Activated T-helper 1 cell treated with anti-CD3 and anti-CD28 coated beads, Interleukin-12 subunit alpha, Interleukin-12 subunit beta, Interleukin-2, Interleukin-4 antibody, amounts not matched to agents 30 ng/mL and 10 ng/mL and 1 ng/mL, durations not matched to agents 14 hours and 24 hours and 36 hours (primary cell): ENCODE measurements at places on chromosomes 12 and 14. TPM values are rescaled to one million over a fixed set of nuclear protein-coding genes. Genes with fewer than 3 reads are reported as not detected.

Gene TMEM132D
- total RNA-seq = not detected in 2 replicates

Gene NTF3
- total RNA-seq = not detected in 2 replicates

Gene RNASE1
- not detected in 2 replicates for total RNA-seq

Gene ETFBKMT
- total RNA-seq = 0.62 and 0.69 TPM in 2 replicates

Gene SIX6
- total RNA-seq = not detected in 2 replicates

DNA sequence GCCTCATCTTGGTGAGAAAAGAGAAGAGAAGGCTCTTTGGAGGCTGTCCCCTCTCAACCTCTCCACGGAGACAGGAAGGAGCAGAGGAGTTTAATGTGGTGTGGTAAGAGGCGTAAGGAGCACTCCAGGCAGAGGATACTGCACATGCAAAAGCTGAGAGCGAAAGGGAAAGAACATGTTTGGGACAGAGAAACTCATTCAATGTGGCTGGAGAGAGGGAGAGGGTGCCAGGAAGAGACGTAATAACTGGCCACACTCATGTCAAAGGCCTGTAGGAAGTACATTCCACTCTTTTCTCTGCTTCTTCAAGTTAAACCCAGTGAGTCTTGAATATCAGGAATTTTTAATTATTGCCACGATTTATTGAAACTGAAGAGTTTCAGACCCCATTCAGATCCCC, 12.0 kb downstream of the VDR start:
- H3K4me1 ChIP-seq = peaks cover 98% of the 10 kb centered on the region
- peak overlapping the region; percentile 74 for H3K4me3 ChIP-seq
- peaks cover 82% of the 10 kb centered on the region for H3K36me3 ChIP-seq
- DNase-seq = no peak
- H3K27ac ChIP-seq = peak overlapping the region; percentile 90
- H3K27me3 ChIP-seq = no peaks in the 10 kb centered on the region

DNA sequence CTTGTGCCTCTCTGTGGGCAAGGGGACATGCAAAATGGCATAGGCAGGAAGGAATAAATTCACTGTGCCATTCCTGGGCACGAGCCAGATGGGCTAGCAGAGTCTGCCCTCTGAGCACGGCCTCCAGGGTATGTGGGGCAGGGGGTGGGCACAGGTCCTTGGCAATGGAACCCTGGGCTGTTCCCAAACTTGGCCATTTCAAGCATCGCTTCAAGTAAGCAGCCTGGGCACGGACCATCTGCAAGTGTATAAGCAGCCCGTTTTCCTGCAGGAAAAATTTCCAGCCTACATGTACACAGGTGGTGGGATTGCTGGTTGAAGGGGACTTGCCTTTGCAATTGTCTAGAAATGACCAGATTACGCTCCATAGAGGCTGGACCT, 40.3 kb downstream of the CCDC85C start:
- no peak for DNase-seq
- no peak overlapping the region for H3K4me3 ChIP-seq
- H3K4me1 ChIP-seq = no peaks in the 10 kb centered on the region
- H3K36me3 ChIP-seq = no peaks in the 10 kb centered on the region
- no peak overlapping the region for H3K27ac ChIP-seq

- no peak overlapping the region for H3K27ac ChIP-seq
- no peaks in the 10 kb centered on the region for H3K36me3 ChIP-seq
- no peak overlapping the region for H3K4me3 ChIP-seq
- peaks cover 1% of the 10 kb centered on the region for H3K27me3 ChIP-seq
Observed at GRCh38 chr14:91920526-91920925, 27.0 kb downstream of the FBLN5 start.

- no peaks in the 10 kb centered on the region for H3K4me1 ChIP-seq
- H3K27ac ChIP-seq = no peak overlapping the region
- H3K27me3 ChIP-seq = no peaks in the 10 kb centered on the region
- no peak for DNase-seq
Observed at GRCh38 chr14:45641541-45641940, 388.5 kb upstream of the MIS18BP1 start.

- H3K36me3 ChIP-seq = no peaks in the 10 kb centered on the region
- H3K27me3 ChIP-seq = no peaks in the 10 kb centered on the region
- DNase-seq = no peak
- H3K27ac ChIP-seq = no peak overlapping the region
Observed at GRCh38 chr12:80988986-80989385, 51.3 kb upstream of the LIN7A start.

GRCh38 chr12:94593822-94594442, 56.4 kb downstream of the TMCC3 start:
- peaks cover 10% of the 10 kb centered on the region for H3K27me3 ChIP-seq
- no peaks in the 10 kb centered on the region for H3K4me1 ChIP-seq
- no peak overlapping the region for H3K27ac ChIP-seq
- no peaks in the 10 kb centered on the region for H3K36me3 ChIP-seq
- no peak for DNase-seq

GRCh38 chr14:39967885-39968284, 535.7 kb upstream of the FBXO33 start:
- H3K27me3 ChIP-seq = no peaks in the 10 kb centered on the region
- no peak overlapping the region for H3K27ac ChIP-seq
- H3K36me3 ChIP-seq = no peaks in the 10 kb centered on the region
- no peak overlapping the region for H3K4me3 ChIP-seq

- H3K36me3 ChIP-seq = no peaks in the 10 kb centered on the region
- H3K4me3 ChIP-seq = no peak overlapping the region
- DNase-seq = no peak
- no peaks in the 10 kb centered on the region for H3K4me1 ChIP-seq
Observed at GRCh38 chr12:58097741-58098140, 156.4 kb downstream of the ATP23 start.
